ENCODE measurements at places on chromosomes 6 and 20.

DNA sequence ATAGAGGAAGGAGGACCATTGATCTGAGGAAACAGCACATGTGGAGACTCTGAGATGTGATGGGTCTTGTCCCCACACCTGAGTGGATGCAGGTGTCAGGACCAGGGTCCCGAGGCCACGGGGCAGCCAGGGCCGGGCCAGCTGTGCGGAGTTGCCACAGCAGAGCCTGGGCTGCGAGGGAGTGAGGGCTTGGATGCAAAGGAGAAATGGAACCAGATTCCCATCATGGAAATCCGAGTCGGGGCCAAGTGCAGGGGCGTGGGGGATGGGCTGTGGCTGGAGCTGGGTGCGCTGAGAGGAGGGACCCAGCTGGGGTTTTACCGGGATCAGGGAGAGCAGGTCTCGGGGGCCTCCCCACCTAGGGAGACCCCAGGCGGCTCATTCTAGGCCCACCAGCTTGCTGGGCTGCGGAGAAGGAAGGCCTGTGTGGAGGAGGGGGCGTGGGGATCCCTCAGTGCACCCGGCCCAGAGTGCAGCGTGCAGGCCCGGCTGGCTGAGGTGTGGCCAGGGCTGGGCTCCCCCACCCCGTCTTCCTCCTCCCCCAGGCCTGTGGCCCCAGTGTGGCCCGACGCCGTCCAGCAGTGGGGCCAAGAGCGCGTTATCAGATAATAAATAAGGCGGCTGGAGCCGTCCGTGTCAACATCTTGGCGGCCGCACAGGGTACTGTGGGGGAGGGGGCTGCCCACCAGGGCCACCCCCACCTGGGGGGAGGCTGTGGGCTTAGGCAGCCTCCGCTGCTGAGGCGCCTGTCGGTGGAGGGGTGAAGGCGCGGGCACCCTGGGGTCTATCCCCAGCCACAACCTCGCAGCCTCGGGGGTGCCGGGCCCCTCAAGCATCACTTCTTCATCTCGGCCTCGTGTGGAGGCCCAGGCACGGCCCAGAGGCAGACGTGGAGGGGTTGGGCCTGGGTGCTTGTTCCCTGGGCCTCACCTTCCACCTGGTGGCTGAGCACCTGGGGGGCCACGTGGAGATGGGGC lies 17.2 kb downstream of the GATA5 start:
- DNase-seq, result no peak

GRCh38 chr6:32589596-32590449 lies at the start of gene HLA-DRB1:
HLA-DRB1 (minus strand) TSS chr6:32589848; CDS start chr6:32589742, 106 bp downstream.
- DNase-seq, result no peak

GRCh38 chr20:58605292-58606065 lies 45.6 kb upstream of the STX16 start:
- no peak for DNase-seq

DNA sequence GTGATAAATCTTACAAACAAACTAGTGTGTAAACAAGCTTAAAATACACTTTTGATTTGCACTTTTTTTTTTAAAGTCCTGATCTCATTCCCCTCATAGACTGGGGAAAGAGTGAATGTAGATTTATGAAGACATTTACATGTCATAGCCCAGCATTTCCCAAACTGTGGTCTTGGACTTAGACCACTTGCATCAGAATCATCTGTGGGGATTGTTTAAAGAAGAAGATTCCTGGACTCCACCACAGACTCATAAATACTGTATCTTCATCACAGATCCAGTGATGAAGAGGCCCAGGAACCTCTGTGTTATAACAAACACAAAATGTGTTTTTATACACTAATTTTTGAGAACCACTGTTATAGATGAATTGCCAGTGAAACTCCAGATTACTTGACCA lies 99.5 kb downstream of the KCNQ5 start:
- no peak for DNase-seq

DNA sequence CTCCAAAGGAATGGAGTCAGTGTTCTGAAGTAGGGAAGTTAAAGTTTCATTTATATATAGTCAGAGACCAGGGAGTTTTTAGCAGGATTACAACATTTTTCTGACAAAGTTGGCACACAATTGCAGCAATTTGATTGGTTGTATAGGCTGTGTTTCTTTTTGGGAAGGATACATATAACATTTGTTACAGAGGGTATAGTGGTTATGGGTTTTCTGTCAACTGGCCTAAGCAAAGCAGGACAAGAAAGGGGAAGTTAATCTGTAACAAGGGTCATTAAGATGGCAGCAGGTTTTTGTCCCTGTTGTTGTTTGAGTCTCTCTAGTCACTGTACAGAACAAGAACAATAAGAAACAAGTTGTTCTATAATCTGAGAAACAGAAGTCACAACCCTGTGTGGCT lies 41.4 kb downstream of the TPD52L1 start:
- DNase-seq, result no peak

DNA sequence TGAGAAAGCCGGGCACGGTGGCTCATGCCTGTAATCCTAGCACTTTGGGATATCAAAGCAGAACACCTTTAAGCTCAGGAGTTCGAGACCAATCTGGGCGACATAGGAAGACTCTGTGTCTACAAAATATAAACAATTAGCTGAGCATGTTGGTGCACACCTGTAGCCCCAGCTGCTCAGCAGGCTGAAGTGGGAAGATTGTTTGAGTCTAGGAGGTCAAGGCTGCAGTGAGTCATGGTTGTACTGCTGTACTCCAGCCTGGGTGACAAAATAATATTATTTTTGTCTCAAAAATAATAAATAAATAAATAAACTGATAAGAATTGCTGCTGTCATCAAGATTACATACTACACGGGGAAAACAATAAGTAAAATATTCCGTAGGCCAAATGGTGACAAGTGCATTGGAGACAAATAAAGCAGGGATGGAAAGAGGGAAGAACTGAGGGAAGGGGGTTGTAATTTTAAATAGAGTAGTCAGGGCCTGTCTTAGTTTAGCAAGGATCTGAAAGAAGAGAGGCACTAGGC lies 14.0 kb upstream of the TOP1 start:
- no peak for DNase-seq

GRCh38 chr6:164887660-164888059 lies 421.7 kb downstream of the C6orf118 start:
- DNase-seq, result no peak

- no peak for DNase-seq
Measured at GRCh38 chr6:125748406-125749172, 843 bp upstream of the HEY2 start.

DNA sequence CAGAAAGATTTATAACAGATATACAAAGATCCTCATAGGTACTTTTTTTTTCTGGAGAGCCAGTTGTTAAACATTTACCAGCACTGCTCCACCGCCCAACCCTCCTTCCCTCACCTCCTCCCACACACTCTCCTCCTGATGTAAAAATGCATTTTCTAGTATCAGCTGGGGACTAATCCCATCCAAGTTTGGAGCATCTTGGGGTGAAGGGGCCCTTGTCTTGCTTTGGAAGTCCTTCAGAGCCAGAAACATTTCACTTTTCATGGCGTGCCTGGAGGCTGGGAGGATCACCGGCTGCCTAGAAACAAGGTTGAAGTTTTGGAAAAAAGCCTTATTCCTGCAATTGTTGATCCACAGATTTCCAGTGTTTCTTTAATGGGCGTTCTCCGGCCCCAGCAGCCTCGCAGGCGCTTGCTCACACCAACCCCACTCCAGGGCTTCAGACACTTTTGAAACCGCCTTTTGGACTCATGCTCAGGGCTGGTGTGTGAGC lies 165.1 kb upstream of the AFDN start:
- no peak for DNase-seq

DNA sequence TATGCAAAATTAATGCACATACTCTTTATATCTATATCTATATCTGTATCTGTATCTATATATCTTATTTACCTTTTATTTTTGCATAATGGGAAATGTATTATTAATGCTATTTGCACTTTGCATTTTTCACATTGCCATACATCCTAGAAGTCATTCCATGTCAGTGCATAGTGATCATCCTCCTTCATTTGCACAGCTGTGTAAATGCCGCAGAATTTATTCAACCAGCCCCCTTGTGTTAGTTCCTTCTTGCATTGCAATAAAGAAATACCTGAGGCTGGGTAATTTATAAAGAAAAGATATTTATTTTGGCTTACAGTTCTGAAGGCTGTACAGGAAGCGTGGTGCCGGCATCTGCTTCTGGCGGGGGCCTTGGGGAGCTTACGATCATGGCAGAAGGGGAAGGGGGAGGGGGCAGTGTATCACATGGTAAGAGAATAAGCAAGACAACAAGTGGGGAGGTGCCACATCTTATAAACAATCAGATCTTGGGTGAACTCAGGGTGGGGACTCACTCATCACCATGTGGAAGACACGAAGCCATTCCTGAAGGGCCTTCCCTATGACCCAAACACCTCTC lies 101.9 kb upstream of the RNF24 start:
- no peak for DNase-seq

DNA sequence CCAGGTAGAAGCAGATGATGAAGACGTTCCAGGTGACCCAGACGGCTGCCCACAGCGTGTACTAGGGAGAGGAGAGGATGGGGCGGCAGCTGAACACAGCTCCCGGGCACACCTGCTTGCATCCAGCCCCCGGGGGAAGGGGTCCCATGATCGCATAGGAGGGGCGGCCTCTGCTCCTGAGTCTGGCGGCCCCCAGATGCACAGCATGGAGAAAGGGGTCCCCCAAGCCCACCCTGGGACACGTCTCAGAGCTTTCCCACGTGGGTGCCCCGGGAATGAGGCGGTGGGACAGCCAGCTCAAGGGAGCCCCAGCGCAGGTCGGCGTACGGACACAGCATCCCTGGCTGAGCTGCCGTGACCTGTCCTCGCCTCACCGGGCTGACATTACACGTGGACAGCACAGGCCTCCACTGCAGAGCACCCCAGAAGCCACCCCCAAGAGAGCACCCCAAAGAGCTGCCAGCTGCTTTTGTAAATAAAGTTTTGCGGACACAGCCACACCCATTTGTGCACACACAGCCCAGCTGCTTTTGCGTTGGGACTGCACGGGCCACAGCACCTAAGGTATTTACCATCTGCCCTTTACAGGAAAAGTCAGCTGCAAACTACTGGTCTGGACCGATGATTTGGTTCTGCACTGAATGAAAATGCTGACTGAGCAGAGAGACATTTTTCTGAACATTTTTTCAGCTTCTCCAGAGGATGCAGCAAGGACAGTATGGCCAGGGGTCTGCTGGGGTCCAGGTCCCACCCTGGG lies 5.2 kb downstream of the NKAIN4 start:
- DNase-seq, result no peak
